ENCODE measurements at places on chromosomes 1 and 21.
A peak's percentile ranks its signal among the peaks of the same experiment; 100 is the strongest.

GRCh38 chr1:82152356-82153271 is 351.9 kb downstream of the ADGRL2 start:
- no peak for DNase-seq

- no peak for DNase-seq
Observed at GRCh38 chr21:23968722-23969647, 1638.3 kb downstream of the MRPL39 start.

- no peak for DNase-seq
Observed at GRCh38 chr1:114234408-114235124, 80.9 kb upstream of the SYT6 start.

DNA sequence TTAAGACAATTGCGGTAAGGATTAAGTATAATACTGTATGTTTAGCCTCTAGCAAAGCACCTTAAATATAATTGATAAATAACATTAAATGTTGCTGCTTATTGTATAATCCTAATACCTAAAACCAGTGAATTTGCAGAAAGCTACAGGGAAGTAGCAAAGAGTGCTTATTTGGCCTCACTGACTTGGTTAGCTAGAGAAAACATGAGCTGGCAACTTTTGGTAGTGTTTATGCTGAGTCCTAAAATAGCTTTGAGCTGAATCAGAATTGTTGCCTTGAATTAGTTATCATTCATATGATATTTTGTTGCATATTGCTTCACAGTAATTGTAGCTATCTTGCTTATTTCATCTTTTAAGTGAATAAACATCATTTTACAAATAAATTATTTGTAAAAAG is 3.5 kb downstream of the TRIM67 start:
- no peak for DNase-seq

- DNase-seq: no peak
Observed at GRCh38 chr1:223793716-223794115, 52.0 kb downstream of the TP53BP2 start.

GRCh38 chr1:152392909-152393308 is 21.2 kb downstream of the CRNN start:
- no peak for DNase-seq

DNA sequence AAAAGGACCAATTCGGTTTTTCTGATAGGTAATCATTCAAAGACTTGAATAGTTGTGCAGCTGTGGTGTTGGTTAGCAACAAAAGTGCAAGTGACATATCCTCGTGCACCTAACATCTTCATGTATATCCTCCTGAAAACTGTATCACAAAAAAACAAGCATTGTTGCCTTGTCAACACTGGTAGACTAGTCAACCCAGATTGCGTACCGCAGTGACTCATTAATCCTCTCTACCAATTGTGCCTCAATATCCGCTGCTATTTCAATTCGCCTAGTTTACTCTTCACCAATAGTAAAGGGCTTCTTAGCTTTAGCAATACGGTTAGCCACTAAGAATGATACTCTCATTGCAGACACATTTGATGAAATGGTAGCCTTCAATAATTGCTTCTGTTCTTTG is 3.5 kb downstream of the HHAT start:
- DNase-seq: no peak

DNA sequence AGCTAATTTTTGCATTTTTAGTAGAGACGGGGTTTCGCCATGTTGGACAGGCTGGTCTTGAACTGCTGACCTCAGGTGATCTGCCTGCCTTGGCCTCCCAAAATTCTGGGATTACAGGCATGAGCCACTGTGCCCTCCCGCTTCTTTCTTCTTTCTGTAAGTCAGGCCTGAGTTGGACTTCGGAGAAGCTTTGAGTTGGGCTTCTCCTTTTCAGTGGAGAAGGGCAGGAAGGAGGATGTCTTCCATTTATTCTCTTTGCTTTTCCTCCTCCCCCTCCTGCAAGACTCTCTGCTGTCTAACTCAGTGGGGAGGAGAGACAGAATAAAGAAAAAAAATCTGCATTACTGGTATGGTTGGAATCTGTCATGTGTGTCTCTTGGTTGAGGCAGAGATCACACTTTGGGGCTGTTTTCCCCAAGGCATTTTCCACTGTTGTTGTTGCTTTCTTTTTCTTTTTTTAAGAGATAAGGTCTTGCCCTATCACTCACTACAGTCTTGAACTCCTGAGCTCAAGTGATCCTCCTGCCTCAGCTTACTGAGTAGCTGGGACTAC is 13.2 kb upstream of the DEGS1 start:
- no peak for DNase-seq

DNA sequence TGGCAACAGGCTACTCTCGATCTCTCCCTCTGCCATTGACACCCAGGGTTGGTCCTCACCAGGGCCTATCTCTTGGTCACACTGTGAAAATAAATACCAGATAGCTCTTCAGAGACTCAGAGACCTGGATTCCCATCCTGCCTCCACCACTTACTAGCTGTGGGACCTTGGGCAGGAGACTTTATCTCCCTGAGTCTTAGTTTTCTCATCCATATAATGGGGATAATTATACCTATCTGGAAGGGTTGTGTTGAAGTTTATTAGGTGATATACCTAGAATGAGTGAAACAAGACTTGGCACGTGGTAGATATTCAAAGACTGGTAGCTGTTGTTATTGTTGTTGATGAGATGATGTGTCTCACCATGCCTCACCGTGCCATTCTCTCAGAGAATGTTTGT is 7.4 kb downstream of the DMBX1 start:
- no peak for DNase-seq

- no peak for DNase-seq
Observed at GRCh38 chr1:196063294-196063693, 544.9 kb downstream of the KCNT2 start.

DNA sequence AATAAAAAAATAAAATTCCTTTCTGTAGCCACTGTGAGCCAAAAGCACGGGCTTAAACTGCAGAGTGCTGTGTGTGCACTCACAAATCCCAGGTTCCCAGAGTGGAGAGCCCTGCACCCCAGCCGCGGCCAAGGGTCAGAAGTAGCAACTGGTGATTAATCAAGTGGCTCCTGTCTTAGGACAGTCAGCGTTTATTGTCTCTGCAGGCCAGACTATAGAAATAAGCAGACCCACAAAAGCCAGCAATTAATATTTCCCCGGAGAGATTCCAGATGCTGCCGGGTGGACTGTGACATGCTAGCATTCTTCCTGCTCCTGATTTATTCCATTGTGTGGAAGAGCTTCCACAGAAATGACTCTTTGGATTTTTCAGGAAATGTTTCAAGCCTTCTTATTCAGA is 412.2 kb downstream of the KIF26B start:
- peak; percentile 79 for DNase-seq

DNA sequence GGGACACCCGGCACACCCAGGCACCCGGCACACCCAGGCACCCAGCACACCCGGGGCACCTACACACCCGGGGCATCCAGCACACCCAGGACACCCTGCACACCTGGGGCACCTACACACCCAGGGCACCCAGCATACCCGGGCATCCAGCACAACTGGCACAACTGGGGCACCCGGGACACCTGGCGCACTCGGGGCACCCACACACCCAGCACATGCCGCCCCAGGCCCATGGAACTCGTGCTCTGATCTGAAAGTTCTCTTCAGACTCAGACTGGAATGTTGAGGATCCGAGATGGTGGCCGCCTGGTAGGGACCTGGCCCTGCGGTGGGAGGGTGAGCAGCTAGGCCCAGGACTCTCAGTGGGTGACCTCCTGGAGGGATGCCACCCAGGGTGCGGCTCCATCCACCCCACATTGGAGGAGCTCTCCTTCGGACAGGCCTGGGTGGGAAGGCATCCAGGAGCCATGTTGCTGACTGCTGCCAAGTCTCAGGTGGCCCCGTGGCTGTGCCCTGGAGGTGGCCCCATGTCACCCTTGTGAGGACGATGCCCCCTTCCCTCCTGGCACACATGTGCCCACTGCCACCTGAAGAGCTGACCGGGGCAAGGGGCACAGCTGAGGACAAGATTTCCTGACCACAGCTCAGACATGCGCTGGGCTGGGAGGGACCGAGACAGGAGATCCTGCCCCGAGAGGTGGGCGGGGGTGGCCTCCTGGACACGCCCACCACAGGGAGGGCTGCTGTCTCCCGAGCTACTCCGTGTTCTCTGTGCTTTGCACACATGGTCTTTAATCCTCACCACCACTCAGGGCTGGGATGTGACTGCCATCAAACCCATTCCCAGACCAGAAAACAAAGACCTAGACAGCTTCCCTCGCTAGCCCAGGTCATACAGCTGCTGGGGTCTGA is 37.0 kb downstream of the UBE2G2 start:
- DNase-seq: no peak

- DNase-seq: peak; percentile 87
Observed at GRCh38 chr1:212791261-212791675, 309 bp downstream of the NSL1 start.

DNA sequence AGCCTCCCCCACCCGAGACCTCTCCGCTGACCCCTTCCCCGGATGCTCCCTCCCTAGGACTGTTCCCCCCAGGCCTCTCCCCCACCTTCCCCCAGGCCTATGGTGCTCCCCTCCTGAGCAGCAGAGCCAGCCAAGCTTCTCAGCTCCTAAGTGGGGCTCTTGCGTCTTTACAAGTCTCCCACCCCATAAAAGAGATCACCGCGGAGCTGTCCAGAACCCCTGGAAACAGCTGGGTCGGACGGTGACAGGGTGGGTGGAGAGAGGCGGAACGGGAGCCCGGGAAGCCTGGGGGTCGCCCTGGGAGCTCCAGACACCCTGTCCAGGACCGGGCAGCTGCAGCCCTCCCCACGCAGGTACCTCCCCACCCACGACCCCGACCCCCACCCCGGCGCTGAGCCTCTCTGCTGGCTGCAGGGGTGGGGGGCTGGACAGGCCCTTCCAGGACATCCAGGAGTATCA is 61.2 kb downstream of the WNT9A start:
- no peak for DNase-seq

DNA sequence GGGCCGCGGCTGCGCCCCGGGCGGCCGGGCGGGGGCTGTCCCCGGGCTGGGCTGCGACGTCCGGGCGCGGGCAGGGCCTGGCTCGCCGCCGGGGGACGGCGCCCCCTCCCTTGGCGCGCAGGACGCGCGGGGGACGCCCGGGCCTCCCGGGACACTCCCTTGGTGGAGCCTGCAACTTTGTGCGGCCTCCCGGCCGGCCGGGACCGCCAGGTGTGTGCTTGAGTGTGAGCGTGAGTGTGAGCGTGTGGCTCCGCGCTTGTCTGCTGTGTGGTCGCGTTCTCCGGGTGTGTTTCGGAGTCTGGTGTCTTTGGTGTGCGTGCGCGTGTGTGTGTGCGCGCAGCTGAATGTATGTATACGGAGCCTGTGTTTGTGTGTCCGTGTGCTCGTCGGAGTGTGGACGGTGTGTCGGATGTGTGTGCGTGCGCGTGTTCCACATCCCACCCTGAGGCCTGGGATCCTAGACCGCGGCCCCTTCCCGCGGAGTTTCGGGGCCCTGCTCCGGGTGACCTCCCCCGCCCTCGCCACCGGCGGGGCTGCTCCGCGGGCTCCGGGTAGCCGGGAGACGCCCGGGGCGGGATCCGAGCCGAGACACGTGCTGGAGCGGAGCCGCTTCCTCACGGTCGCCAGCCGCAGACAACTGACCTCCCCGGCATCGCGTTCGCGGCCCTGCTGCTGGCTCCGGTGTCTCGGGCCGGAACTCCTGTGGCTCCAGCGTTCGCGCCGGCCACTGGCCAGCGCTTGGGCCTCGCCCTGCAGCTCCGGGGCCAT is 1.7 kb downstream of the PTPRU start:
- DNase-seq: peak; percentile 50

GRCh38 chr1:222974496-222974895 is 159.7 kb downstream of the DISP1 start:
- peak; percentile 94 for DNase-seq

DNA sequence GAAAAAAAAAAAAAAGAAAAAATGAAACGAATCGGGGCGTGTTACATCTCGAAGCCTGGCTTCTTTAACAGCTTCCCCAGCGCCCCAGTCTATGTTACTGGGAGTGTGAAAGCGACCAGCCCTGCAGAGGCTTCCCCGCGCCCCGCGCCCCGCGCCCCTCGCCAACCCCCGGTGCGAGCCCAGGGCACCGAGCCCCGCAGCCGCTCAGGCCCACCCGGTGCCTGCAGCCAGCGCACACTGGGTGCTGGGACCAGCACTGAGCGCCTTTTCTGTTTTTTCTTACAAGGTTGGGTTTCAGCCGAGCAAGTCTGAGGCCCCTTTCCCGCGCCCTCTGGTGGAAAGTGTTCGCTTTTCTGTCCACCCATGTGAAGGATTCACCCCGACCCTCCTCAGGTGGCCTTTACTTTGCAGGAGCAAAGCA is 42.1 kb upstream of the ZNF496 start:
- DNase-seq: no peak

DNA sequence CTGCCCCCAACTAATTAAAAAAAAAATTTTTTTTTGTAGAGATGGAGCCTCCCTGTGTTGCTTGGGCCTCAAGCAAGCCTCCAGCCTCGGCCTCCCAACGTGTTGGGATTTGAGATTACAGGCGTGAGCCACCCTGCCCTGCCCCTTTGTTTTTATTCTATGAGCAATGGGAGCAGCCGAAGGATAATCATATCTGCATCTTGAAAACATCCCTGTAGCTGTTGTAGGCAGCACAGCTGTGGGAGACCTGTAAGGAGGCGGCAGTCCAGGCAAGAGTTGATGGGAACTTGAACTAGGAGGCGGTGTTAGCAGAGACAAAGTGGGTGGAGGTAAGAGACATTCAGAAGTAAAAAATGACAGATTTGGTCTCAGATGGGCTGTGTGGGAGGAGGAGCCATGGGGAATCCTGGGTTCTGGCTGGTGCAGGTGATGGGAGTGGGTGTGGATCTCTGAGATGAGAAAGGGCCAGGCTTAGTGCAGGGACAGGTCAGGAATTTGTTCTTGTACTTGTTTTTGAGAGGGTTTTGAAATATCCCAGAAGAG is 31.3 kb downstream of the STUM start:
- DNase-seq: no peak

DNA sequence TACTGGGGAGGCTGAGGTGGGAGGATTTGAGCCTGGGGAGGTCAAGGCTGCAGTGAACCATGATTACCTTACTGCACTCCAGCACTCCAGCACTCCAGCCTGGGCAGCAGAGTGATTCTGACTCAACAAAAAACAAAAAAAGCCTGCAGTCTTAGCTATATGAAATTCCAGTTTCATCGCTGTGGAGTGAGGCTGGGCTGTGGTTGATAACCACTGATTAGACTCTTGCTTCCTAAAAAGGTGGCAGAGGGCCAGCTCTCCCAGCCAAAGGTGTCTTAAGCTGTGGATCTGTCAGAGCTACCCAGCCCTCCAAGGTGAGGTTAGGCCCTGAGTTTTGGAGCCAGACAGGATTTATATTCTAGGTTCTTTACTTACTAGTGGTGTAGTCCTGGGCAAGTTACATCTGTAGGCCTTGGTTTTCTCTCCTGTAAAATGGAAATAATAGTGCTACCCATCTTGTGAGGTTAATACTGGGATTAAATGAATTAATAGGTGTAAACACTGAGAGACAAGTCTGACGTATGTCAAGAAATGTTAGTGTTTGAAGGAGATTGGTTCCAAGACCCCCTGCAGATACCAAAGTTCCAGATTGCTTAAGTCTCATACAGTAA is 35.9 kb downstream of the TMCC2 start:
- DNase-seq: no peak

- DNase-seq: no peak
Observed at GRCh38 chr1:15349133-15349532, 60.6 kb upstream of the EFHD2 start.

Data from mesenchymal stem cell (in vitro differentiated cells and primary cell).